Stimulated activated naive CD4-positive, alpha-beta T cell treated with Interleukin-2 at 50 U/mL for 16 hours (primary cell): ENCODE measurements at places on chromosomes 5 and 9.
A peak's percentile ranks its signal among the peaks of the same experiment; 100 is the strongest.

DNA sequence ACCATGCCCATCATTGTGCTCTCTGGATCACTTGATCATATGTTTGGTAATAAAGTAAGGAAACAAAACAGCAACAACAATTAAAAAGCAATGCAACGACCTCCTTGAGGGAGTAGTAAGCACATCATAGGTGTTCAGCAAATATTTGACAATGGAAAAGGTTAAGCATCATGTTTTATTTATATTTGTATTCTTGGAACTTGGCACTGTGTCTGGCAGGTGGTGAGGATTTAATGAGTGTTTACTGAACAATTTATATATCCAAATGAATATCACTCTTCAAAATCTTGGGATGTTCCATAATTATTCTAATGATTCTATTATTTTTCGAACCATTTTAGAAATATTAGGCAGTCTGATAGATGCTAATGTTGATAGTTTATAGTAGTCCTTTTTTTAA is 6.2 kb downstream of the PIP5K1B start:
- DNase-seq, result no peak

DNA sequence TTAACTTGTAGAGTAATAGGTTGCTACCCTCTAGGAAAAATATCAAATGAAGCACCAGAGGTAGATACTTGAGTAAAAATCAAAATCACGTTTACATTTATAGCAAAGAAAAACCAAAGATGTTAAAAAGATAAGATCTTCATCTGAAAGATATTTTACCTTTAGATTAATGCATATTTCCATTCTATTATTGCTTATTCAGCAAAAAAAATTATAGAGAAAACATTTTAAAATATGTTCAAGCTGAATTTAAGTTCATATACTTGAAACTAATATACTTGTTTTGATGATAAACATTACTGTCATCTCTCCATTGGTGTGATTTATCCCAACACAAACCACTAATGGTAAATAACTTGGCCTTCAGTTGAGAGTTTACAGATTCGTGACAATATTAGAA is 422.3 kb downstream of the CAAP1 start:
- no peak for DNase-seq

GRCh38 chr5:18097817-18098216 is 463.6 kb downstream of the TAF11L14 start:
- no peak for DNase-seq

- DNase-seq, result peak; percentile 63
These were observed 637 bp upstream of the SMC5 start for GRCh38 chr9:70257991-70258691.

DNA sequence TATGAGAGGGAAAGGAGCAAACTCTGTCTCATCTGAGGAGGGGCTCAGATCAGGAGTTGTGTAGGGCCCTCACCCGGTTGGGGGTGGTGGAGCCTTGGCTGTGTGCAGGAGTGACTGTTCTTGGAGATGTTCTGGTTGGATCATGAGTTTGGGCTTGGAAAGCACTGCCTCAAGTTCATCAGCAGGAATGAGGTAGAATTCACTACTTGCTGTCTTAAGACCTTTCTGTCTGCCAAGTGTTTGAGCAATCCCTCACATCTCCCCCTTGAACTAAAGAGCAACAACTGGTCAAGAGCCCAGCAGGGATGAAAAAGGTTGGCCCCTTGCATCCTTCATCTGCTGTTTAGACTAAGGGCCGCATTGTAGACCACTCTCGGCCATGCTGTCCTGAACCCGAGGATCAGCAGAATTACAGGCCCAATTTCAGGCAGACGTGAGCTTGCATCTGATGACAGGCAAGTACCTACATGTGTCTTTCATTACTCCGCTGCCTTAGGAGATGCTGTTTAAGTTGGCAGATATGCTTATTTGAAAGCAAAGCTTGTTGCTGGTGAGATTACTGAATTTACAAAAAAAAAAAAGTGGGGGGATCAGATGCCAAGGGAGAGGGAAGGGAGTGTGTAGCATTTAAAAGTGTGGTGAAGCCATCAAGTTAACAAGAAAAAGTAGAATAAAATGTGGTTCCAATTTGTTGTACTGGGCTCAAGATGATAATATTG is 36.4 kb downstream of the PIK3R1 start:
- no peak for DNase-seq

DNA sequence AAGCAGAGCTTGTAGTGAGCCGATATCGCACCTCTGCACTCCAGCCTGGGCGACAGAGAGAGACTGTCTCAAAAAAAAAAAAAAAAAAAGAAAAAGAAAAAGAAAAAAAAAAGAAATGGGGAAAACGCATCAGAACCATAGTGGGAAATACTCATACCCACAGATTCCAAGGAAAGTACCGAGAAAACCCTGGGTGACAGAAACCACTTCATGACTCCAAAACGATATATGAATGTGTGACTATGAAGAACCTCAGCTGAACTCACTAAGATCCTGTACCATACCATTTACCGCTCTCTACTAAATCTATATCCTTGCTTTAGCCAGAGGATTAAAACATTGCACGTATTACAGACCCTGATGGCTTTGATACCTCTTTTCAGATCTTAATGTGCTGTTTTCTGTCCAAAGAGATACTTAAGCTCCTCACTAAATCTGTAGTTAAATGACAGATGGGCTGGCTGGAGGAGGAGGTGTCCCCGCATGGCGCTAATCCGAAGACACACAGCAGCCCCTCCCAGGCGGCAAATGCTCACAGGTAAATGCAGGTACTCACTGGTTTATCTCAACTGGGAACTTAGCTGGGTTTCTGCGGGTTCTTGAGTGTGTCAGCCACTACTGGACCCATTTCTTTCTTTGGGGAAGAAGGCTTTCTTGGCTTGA is 2.8 kb downstream of the LPCAT1 start:
- DNase-seq, result no peak

DNA sequence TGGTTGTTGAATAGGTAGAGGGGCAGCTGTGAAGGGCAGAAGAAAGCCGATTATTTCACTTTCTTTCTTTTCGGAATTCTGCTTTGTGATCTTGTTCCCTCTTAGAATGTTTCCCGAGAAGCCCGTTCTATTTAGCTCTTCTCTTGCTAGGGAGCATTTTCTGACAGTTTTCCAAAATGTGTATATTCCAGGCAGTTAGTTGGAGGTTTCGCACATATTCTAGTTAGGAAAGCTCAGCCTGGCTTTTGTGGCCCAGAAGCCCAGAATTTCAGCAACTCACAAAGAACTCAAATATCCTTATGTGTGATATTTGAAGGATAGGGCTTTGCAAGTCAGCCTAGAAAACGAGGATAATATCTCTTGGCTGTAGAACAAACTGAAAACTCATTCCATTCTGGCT is 461.0 kb upstream of the C9orf72 start:
- DNase-seq, result no peak

- no peak for DNase-seq
These were observed 185.0 kb downstream of the GLIS3 start for GRCh38 chr9:4114569-4115505.
